ENCODE measurements at places on chromosomes 11 and 22.
A peak's percentile ranks its signal among the peaks of the same experiment; 100 is the strongest.

DNA sequence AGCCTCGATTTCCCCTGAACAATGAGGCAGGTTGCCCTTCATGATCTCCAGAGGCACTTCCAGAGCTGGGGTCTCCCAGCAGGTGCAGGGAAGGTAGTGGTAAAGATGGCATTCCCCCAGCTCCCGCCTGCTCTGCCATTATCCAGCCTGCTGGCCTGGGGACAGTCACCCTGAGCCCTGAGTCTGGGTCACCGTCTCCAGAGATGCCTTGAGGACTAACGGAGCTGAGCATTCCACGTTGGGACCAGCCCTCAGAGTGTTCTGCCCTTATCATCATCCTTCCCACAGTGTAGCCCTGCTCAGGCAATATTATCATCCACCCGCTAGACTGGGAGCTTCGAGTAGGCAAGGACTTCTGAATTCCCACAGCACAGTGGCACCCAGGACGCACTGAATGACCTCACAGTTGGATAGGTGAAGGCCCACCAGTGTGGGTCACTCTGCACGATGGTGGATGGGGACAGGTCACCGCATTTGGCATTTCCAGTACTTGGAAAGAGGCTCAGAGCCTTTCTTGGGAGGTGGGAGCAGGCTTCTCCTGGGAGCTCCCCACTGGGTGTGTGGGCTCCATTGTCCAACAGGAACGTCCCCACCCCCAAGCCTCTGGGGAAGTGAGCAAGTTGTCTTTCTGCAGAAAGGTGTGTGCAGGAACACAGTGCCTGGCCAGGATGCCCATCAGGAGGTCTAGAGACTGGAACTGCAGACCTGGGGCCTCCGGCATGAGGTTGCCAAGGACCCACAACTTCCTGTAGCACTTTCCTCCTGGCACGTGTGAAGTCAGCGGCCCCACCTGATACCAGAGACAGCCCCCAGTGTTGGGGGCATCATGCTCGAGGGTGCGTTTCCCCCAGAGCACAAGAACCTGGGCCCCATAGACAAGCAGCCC lies 51.4 kb upstream of the WNT7B start:
- DNase-seq: peak; percentile 27

- no peak for DNase-seq
Observed at GRCh38 chr11:19552656-19553260, 159.9 kb upstream of the NAV2 start.

DNA sequence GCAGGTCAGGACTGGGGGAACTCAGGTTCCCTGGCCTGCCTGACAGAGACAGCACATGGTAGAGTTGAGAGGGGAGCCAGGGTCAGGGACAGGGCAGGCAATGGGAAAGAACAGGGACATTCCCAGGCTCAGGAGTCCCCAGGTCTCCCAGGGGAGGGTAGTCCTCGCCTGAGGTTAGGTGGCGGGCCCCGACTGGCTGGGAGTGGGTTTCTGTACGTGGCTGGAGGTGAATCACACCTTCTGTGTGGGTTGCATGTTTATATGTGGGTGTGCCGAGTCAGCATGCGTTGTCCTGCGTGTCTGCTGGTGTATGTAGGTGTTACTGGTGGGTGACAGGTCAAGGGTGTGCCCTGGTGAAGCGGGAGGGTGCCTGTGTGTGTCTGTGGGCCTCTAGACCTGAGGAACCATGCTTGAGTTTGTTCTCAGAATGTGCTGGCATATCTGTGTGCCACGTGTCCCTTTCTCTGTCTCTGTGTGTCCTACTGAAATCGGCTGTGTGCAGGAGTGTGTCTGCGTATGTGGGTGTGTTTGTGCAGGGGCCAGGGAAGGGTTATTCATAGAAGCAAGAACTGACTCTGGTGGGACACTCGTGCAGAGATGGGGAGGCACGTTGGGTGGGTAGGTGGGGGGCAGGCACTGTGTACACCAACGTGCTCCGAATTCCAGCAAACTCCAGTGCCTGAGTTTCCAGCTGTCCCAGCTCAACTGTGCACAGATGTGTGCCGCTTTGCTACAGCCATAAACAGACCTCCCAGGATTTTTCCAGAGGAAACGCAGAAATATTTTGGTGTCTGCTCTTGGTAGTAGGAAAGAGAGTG lies 23.8 kb upstream of the OAF start:
- peak; percentile 32 for DNase-seq

DNA sequence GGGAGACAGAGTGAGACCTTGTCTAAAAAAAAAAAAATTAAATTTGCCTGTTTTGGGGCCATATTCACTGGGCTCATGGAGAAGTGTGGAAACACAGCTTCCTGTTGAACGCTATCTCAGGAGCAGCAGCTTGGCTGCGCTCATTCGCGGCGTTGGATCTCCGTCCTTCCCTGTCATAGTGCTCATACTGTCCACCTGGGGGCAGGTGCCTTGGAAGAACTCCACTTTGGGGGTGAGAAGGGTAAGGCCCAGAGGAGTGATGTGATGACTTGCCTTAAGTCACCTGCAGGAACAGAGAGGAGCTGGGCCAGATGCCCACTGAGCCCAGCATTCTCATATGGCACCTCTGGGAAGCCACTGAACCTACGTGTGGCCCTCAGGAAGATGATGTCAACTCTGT lies 82.8 kb downstream of the CABIN1 start:
- DNase-seq: no peak

- DNase-seq: no peak
Observed at GRCh38 chr22:23089010-23089409, 18.7 kb downstream of the GNAZ start.

DNA sequence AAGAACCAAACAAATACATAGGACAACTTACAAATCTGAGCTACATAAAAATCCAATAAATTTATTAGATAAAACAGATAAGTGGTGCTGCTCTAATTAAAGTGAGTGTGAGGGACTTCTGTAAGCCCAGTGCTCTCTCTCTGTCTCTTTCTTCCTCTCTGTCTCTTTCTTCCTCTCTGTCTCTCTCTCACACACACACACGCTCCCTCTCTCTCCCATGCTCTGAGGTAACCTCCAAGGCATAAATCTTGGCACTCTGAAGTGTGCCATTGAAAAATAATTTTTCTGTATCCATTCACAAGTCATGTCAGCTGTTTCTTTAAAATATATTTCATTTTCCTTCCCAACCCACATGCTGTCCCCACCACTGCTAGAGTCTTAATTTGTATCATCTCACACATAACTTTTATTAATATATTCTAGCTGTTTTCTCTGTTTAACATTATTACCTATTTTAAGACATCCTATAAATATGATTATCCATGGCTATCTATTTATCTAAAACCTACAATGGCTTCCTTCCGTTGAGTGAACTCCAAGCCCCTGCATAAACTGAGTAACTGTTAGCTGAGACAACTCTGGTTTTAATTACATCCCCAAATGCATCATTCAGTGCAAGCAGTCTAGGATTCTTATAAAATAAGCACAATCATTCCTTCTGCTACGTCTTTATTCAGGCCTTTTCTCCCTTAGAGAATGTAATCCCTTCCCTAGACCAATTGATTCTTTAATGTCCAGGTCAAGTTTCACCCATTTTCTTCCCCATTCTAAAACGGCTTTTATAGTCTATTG lies 57.4 kb upstream of the SLC5A12 start:
- DNase-seq: no peak

DNA sequence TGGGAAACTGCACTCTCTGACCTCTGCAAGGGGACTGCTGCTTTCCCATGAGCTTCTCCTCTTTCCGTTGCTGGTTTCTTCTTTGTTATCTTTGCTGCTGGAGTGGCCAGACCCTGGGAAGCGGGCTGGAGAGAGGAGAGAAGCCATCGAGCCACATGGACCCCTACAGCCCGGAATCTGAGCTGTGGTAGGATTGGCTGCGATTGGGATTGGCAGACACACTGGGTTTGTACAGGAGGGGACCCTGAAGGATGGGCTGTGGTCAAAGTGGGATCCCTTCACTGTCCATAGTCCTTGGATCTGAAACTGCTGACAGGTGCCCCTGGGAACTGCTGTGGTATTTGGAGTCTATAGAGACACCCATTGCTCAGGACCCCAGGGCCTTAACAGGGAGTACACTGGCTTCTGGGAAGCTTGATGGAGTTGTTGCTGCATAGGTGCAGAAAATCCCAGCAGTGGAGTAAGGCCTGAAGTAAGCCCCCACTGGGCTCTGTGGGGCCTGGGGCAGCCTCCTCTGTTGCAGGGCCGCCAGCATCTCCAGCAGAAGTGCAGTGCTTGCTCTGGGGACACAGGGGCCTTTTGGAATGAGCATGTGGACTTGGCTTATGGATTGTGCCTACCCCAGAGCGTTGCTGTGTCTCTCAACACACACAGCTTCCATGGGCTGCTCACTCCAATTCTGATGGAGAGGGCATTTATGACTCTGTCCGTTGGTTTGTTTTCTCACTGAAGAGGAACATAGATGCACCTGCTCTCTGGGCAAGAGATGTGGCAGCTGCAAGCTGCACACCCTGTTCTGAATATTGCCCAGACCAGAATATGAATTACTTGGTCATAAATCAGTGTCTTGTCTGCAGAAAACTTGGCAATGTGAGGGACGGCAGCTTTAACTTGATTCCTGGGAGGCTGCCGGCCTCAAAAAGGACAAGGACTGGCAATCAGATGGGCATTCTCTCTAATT lies 32.0 kb downstream of the BCR start:
- DNase-seq: no peak

GRCh38 chr11:8480858-8481257 lies 113.2 kb downstream of the STK33 start:
- DNase-seq: no peak

DNA sequence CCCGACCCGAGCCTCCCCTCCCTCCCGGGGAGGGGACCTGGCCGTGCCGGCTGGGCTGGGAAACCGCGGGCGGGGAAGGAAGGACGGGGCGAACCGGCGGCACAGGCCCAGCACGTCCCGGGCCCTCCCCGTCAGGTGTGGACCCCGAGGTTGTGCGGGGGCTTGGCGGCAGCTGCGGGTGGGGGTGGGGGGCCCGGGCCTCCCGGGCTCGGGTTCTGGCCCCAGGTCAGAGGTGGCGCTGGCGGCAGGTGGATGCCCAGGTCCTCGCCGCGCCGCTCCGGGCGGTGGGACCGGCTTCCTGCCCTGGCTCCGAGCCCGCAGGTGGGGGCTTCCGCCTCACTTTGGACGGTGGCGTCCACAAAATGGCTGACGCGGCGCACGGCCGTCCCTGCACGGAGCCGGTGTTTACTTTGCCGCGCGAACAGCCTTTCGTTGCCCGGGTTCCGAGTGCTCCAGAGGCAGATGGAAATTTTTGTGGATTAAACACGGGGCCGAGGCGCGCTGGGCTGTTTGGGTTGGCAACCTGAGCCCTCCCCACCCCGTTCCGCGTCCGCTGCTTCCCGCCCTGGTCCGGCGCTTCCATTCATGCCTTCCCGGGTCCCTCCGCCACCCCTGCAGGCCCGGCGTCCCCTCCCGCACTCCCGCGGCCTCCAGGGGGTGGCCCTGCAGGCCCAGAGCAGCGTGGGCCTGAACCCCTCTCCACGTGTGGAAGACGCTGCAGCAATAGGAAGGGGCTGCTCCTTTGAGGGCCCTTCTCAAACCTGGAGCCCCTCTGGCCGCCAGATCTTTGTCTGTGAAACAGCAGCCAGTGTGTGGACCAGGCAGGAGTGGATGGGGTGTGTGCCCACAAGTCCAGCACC lies 92.0 kb upstream of the KCNQ1OT1 start:
- DNase-seq: peak; percentile 13

- no peak for DNase-seq
Observed at GRCh38 chr11:116335891-116336290, 436.9 kb downstream of the BUD13 start.

- DNase-seq: peak; percentile 87
Observed at GRCh38 chr11:65317025-65317786, 2.5 kb downstream of the CDC42EP2 start.

DNA sequence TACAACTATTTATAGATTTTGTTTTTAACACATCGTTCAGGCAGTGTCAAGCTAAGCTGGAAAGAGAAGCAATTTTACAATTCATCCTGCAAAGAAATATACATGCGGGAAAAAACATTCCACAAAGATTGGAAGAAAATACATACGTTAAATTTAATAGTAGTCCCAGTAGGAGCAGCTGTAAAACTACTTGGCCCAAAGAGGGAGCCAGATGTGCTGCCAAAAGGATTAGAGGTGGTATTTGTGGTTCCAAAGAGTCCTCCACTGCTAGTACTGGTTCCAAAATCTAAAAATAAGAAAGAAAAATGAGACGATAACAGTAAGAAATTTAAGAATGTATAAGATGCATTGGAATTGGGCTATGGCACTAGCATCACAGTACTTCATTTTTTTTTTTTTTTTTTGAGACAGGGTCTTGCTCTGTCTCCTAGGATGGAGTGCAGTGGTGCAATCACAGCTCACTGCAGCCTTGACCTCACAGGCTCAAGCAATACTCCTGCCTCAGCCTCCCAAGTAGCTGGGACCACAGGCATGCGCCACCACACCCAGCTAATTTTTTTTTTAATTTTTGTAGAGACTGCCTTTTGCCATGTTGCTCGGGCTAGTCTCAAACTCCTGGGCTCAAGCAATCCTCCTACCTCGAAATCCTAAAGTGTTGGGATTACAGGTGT lies 21.5 kb downstream of the NUP98 start:
- no peak for DNase-seq

GRCh38 chr11:59429924-59430516 lies 3.8 kb upstream of the OR5A2 start:
- no peak for DNase-seq

Measured in uterus (tissue), 4 donors.